ENCODE measurements at places on chromosomes 11 and 22.

- no peak for DNase-seq
Observed at GRCh38 chr11:57649826-57650738, at the start of gene YPEL4. YPEL4 (minus strand) TSS chr11:57649912; CDS start chr11:57647107, 2,805 bp downstream.

GRCh38 chr11:22555881-22556280 lies 69.7 kb downstream of the FANCF start:
- no peak for DNase-seq

DNA sequence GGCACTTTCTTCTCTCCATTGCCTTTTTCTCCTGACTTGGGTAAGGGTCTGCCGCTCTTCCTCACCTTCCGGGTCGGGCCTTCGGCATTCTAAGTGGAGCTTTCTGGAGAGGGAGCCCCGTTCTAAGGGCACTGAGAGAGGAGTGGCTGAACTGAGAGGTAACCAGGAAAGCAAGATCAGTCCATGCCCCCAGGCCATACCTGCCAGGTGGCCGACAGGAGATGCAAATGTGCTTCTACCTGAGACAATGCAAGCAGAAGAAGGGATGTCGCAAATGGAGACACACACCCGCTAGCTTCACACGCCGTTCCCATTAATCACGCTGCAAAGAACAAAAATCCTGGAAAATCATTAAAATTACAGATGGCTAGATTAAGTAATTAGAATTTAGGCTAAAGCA lies 156.4 kb upstream of the TBCEL start:
- DNase-seq: no peak

DNA sequence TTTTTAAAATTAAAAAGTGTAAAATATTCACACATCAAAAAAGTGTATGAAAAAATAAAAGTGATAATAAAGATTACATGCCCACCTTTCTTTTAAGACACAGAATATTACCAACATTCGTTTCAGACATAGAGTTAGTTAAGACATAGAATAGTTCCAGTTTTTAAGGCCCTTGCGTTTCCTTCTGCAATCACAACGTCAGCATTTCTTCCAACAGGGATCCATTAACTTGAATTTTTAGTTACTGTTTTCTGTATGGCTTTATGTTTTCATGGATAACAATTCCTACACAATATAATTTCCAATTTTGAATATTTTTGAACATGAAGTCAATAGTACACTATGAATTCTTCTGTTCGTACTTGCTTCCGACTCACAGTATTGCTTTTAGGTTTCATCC lies 170.8 kb upstream of the C11orf87 start:
- DNase-seq: no peak

DNA sequence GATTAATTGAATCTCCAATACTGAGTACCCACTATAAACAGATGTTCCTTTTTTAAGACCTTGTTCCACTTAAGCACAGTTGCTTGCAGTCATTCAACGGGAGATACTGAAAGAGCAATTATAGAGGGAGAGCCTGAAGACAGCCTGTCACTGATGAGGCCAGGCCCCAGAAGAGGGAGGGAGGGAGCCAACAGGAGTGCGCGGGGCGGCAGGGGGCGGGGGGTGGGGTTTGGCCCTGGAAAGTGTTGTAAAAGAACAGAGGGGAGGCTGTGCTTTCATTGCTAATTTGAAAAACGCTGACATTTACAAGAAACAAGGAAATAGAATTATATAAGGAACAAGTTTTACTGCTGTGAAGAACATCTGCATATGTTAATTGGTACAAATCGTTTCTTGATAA lies 53.1 kb downstream of the MAP6 start:
- no peak for DNase-seq

DNA sequence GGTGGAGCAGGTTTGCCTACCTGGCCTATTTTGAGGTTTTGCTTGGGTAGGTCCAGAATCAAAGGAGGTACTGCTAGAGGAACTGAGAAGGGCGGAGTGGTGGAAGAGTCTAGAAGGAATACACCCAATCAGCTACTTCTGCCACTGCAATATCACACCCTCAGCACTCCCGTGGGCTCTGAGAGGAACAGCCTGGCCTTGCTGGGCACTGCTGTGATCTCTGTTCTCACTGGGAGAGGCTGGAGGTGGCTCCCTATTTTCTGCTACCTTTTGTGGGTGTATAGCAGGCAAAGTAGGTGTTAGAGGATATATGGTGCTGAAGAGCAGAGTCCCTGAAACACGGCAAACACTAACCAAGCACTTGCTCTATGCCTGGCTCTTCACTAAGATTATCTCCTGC lies 25.0 kb upstream of the IGSF22 start:
- DNase-seq: no peak

- DNase-seq: no peak
Observed at GRCh38 chr22:35126993-35127392, 61.0 kb downstream of the ISX start.

GRCh38 chr11:109794501-109794900 lies 298.7 kb upstream of the ZC3H12C start:
- no peak for DNase-seq

DNA sequence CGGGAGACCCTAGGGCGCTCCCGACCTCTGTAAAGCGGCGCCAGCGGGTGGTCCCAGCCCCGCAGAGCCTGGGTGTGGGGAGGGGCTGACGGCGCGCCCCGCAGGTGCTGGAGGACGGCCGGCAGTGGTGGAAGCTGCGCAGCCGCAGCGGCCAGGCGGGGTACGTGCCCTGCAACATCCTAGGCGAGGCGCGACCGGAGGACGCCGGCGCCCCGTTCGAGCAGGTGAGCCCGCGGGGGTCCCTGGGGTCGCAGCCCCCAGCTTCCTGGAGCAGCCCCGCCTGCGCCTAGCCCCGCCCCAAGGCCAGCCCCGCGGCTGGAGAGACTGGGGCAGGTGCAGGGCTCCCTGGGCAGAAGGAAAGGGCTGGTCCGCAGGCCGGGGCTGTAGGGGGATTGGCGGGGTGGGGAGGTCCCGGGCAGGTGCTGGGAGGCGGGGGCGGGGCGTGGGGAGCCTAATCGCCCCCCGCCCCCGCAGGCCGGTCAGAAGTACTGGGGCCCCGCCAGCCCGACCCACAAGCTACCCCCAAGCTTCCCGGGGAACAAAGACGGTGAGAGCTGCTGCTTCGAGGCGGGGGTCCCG lies 19.7 kb downstream of the EPS8L2 start:
- no peak for DNase-seq

- no peak for DNase-seq
Observed at GRCh38 chr22:43743131-43743530, 69.0 kb downstream of the EFCAB6 start.

GRCh38 chr11:35352077-35352888 lies 67.1 kb downstream of the SLC1A2 start:
- DNase-seq: no peak

- no peak for DNase-seq
Observed at GRCh38 chr22:29146771-29147170, 58.9 kb upstream of the EMID1 start.

GRCh38 chr11:3984896-3985295 lies 109.7 kb upstream of the RRM1 start:
- no peak for DNase-seq

GRCh38 chr11:32809313-32809712 lies 14.9 kb upstream of the CCDC73 start:
- peak; percentile 13 for DNase-seq

GRCh38 chr11:132142554-132142953 lies 772.1 kb downstream of the NTM start:
- DNase-seq: no peak

DNA sequence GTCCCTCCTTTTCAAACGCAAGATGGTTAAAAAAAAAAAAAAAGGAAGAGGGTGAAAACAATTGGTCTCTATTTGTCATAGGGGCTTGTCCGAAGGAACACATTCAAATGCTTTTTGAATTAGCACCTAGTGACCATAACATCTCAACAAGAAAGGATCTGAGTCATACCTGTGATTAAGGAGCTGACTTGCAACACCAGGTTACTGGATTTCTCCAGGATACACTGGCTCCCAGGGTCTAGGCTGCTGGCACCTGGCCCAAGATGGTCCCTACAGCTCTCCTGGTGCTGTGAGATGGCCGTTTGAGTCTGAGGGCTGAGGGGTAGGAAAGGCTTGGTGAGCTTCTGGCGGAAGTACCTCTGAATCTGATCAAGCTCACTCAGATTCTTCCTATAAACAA lies 28.4 kb upstream of the UCP3 start:
- DNase-seq: no peak

DNA sequence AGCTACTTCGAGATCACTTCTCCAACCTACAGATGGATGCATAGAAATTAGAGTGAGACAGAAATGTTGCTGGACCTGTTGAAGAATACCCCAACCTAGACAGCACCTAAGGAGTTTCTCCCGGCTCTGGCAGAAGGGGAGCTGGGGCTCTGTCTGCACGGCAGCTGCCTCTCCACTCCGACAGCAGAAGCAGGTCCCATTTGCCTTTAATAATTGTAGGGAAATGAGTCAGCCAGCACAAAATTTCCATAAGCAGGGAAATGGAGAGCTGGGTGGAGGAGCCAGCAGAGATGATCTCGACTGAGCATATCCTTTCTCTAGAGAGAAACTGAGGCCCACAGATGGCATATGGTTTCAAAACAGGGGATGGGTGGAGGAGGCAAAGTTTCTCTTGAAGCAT lies 80.1 kb downstream of the EFCAB6 start:
- no peak for DNase-seq
